Left renal cortex interstitium (tissue), 4 donors: ENCODE measurements at places on chromosomes 16 and 17. TPM values are rescaled to one million over a fixed set of nuclear protein-coding genes. Genes with fewer than 3 reads are reported as not detected.

CMTM2 gene
- polyA plus RNA-seq: 1.5 TPM

NEUROD2 gene
- not detected for polyA plus RNA-seq

ALG1 gene
- polyA plus RNA-seq: 28.3 TPM

- DNase-seq: no peak
Observed at GRCh38 chr16:81715358-81716196, 63.5 kb upstream of the PLCG2 start.

GRCh38 chr16:69056421-69056820 lies 49.0 kb upstream of the HAS3 start:
- DNase-seq: no peak

DNA sequence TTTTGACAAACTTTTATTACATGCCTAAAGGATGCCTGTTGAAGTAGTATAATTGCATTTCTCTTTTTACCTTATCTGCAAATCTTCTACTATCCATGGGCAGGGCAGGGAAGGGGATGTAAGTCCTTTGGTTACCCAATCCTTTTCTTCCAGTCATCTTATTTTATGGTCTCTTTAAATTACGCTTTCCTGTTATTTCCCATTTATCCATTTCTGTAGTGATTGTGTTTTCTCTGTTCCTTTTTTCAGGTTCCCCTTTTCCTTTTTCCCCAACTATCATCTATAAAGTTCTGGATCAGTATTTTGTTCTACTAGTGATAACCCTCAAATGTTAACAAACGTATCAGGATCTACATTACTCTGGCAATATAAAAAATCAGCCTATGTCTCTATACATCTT lies 3.3 kb upstream of the ABCA9 start:
- no peak for DNase-seq

- no peak for DNase-seq
Observed at GRCh38 chr17:28916302-28916934, 13.5 kb upstream of the DHRS13 start.

GRCh38 chr17:55833306-55833705 lies 82.5 kb downstream of the PCTP start:
- DNase-seq: no peak
